ENCODE measurements at places on chromosomes 11 and 22.

DNA sequence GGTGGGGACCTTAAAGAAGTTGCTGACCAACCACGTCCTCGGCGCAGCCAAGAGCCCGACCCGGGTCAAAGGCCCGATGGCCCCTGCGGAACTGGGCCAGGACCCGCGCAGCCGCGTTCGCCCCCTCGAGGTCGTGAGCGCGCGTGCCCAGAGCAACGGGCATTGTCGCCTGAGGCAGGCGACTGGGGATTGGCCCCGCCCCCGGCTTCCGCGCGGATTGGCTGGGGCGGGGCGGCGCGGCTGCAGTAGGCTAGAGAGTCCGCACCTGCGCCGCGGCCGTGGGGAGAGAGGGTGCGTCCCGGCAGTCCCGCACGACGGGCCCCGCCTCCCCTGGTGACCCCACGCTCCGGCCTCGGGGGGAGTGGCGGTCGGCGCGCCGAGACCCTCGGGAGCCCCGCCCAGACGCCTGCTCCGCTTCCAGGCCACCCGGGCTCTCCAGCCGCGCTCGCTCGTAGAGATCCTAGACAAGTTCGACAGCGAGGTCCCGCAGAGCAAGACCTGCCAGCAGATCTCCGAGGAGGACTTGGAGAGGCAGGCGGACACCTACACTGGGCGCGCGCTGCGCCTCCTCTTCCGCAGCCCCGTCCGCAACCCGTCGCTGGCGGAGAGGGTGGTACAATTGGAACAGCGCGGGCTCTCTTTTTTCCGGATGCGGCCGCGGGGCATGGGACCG lies 8.3 kb upstream of the PPIL2 start:
- peak; percentile 73 for DNase-seq

GRCh38 chr11:43689167-43689566 lies 8.6 kb downstream of the HSD17B12 start:
- DNase-seq = no peak

DNA sequence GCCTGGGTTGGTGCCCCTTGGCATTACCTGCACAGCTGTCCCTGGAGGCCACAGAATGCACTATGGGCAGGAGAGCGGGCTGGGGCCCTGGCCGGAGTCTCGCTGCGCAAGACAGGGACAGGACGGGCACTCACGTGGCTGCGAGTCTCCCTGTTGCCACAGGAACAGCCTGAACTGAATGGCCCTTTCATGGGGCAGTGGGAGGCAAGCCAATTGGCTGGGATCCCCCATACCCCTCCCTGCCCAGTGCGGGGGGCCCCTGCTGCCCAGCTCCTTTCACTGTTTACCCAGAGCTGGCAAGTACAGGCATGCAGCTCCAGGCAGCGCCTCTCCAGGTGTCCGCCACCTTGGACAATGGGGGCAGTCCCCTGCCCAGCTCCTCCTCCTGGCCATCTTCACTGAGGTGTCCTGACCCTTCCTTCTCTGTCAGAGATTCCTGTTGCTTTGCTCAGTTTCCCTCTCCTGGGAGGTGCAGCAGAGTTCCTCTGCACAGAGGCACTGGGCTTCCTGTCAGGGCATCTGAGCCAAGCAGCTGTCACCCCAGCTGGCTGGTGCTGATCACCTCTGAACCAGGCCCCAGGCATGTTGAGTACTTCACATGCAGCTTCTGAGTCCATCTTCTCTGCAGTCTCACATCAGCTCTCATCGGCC lies 5.2 kb downstream of the USP2 start:
- DNase-seq = no peak

DNA sequence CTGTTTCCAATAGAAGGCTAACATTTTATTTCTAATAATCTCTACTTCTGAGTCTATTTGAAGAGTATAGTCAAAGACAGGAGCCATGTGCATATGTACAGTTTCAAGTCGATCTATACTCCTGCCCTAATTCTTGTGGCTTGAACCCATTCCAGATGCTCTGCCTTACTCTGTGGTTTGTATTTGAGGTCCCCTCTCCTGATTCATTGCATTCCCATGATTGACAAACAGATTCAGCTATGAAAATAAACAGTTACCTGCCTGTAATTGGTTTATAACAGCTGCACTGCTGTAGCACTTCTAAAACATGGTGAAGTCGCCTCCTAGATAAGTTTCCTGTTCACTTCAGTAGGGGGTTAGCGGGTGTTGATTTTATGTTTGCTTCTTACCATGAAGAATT lies 138.7 kb downstream of the SOX6 start:
- no peak for DNase-seq

- DNase-seq = no peak
Measured at GRCh38 chr11:87463486-87464102, 425.9 kb downstream of the TMEM135 start.

DNA sequence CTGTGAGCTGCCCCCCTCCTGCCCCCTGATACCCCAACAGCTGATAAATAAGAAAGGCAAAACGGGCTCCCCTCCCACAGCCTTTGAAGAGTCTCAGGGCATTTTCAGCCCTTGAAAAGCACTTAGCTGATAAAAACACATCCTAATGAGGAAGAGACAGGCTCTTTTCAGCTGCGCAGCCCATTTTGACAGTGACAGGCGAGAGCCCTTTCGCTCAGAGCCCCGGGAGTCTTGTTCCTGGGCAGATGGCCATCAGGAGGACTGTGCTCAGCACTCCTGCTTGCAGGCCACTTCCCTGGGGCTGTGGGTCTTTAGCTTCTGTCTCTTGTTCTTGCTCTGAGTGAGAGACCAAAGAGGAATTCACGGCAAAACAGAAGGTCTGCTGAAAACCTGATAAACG lies 757.2 kb downstream of the BRD1 start:
- DNase-seq = no peak

DNA sequence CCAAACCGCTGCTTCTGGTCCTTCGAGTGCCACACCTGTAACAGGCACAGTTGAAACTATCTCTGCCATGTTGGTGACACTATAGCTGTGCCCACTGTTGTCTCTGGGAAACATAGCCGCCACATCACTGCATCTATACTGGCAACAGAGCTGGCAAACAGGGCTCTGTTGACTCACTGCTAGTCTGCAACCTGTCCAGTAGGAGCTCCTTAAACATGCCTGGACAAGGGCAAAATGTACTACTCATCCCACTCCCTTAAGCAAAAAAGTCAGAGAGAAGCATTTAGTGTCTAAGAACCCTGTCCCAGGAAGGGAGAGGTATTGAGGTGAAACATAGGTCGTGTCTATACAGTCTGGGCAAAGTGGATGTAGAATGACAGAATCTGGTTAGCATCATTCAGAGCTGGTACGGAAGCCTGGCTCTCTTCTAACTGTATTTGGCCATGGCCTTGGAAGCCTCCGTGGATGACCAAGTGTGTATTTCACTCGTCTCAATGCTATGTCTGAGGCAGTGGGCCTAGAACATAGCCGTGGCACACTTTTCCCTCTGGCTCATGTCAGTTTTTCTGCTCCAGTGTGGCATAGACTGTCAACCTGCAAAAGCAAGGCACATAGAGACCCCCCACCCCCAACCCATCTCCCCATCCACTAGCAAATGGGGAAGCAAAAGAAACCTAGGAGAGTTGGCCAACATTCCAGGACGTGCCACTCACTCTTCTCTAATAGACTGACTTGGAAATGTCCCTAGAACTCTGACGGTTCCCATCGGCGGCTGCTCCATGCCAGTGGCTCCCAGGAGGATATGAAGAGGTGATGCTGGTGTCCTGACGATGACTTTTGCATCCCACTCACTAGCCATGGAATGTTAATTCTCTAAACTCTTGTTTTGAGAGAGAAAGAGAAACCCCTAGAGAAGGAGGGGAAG lies 21.4 kb upstream of the PISD start:
- no peak for DNase-seq

DNA sequence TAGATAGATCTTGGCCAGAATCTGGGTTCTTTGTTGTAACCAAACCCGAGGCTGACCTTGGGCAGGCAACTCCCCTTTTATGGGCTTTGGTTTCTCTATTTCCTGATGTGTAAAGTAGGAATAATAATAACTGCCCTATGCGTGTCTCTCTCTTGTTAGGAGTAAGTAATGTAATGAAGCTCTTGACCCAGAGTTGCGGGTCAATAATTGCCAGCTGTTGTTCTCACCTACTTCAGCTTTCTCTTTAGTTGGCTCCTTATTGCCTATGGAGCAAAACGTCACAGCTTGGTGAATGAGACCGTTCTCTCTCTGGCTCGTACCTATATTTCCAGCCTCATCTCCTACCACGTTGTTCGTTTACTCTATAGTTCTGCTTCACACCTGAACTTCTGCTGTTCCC lies 56.6 kb upstream of the KIRREL3 start:
- no peak for DNase-seq

Measured in CD4-positive, alpha-beta T cell treated with Interleukin-2 at 100 ng/mL for 4 hours (primary cell).